ENCODE measurements at places on chromosomes 4 and X.

- DNase-seq: no peak
Observed at GRCh38 chrX:49039598-49040375, 3.4 kb downstream of the TFE3 start.

DNA sequence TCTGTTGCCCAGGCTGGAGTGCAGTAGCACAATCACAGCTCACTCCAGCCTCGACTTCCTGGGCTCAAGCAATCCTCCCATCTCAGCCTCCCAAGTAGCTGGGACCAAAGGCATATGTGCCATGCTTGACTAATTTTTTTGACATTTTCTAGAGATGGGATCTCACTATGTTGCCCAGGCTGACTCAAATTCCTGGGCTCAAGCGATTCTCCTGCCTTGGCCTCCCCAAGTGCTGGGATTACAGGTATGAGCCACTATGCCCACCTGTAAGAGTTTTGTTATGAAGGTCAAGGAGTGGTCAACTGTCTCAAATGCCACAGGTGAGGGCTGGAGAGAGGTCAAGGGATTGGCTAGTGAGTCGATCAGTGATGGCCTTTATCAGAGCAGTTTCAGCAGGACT is 32.5 kb downstream of the TMEM150C start:
- no peak for DNase-seq

DNA sequence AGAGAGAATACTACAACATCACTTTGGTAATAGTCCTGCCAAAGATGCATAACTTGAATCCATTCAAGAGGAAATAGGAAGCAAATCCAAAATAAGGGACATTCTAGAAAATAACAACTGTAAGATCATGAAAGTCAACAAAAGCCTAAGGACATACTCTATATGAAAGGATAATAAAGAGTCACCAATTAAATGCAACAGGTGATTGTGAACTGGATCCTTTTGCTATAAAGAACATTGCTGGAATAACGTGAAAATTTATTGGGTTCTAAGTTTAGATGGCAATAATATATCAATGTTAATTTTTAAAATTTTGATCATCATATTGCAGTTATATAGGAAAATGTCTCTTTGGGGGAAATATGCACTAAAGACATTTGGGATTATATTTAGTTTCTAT is 20.0 kb downstream of the BEX4 start:
- no peak for DNase-seq

- DNase-seq: peak; percentile 0
Observed at GRCh38 chr4:156378033-156378665, 424.5 kb upstream of the CTSO start.

DNA sequence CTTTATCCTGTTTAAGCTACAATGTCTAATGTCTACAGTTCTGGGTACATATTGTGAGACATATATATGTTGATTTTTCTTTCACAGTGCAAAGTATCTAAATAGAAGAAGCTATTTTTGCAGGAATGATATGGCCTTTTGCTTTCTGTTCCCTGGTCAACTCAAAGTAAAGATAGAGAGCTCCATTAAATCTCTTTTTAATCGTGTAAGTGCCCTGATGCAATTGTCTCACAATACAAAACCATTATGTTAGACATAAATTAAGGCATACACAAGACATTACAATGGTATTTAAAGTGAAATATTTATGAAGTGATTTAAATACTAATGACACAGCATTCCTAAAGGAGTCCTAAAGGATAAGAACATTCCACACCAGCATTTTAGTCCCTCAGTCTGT is 1559.7 kb upstream of the AGA start:
- DNase-seq: no peak

GRCh38 chrX:22126327-22126726 is 94.2 kb downstream of the PHEX start:
- no peak for DNase-seq

GRCh38 chr4:8200302-8200975 is 1.3 kb downstream of the SH3TC1 start:
- no peak for DNase-seq

DNA sequence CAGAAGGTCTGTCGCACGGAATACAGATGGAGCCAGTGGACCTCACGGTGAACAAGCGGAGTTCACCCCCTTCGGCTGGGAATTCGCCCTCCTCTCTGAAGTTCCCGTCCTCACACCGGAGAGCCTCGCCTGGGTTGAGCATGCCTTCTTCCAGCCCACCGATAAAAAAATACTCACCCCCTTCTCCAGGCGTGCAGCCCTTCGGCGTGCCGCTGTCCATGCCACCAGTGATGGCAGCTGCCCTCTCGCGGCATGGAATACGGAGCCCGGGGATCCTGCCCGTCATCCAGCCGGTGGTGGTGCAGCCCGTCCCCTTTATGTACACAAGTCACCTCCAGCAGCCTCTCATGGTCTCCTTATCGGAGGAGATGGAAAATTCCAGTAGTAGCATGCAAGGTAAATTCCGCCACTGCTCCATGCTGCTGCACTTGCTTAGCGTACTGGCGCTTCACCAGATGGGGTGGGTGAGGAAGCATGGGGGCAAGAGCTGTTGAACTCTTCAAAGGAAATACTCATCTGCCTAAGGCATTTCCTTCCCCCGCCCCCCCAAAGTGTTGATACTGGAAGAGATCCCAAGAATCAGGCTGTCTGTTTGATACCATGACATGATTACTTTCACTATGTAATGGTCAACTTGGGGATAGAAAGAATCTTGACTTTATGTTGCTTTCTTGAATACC is 24.8 kb downstream of the KLF3 start:
- DNase-seq: no peak

GRCh38 chrX:130756233-130756632 is 146.8 kb downstream of the ENOX2 start:
- no peak for DNase-seq

DNA sequence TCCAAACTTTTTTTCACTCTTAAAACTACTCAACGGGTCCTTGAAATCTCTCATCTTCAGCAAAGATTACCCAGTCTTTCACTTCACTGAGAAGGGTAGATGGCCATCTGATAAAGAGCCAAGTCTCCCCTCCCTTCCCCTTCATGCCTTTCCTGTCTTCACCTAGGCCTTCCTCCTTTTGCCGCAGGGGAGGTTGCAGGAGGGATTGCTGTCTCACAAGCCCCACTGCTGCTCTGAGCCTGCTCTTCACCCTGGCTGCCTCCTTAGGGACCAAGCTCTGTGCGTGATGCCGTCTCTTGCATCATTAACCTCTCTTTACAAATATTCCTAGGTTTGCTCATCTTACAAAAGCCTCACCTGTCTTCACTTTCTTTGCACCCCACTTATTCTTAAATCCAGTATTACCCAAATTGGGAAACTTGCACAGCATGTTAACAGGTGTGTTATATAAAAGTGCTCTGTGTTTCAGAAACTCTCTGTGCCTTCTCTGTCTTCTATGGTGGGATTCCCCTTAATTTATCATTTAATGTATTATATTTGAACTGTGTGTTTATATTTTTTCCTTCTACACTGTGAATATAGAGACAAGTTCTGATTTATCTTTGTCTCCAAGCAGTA is 3.8 kb downstream of the ZFX start:
- DNase-seq: no peak

GRCh38 chr4:17324386-17324830 is 187.5 kb downstream of the QDPR start:
- DNase-seq: no peak

GRCh38 chrX:132818638-132819037 is 139.8 kb downstream of the HS6ST2 start:
- no peak for DNase-seq

DNA sequence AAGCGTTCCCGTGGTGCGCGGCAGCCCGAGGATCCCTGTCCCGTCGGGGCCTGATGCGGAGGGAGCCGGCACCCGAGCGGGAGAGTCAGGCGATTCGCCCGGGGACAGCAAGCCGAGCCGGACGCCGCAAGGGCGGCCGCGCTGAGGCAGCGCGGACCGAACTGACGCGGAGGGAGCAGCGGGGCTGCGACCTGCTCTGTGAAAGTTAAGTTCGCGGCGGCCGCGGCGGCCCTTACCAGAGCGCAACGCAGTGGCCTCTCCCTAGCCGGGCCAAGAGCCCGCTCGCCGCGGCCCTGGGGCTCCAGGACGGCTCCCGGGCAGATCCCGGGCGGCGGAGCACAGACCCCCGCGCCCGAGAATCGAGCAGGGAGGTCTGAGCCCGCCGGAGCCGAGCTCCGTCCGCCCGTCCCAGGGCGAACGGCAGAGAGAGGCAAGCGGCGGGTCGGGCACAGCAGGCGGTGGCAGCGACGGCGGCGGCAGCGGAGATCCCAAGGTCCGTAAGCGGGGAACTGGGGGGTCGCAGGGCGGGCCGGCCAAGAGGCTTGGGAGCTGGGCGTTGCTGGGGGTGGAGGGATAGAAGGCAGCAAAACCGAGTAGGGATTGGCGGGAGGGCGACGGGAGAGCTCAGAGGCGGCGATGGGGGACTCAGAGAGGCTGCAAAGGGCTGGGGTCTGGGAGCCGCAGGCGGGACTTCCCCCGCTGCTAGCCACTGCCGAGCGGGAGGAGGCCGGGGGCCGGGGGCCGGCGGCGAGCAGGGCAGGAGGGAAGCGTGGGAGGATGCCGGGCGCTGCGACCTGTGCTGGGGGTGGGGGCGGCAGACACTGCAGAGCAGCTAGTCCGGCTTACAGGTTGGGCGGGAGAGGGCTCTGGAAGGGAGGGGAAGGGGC is 1.0 kb downstream of the GPR50 start:
- no peak for DNase-seq

GRCh38 chr4:88737307-88737941 is 39.8 kb upstream of the NAP1L5 start:
- DNase-seq: peak; percentile 6

- no peak for DNase-seq
Observed at GRCh38 chr4:10296730-10297129, 160.5 kb downstream of the ZNF518B start.

DNA sequence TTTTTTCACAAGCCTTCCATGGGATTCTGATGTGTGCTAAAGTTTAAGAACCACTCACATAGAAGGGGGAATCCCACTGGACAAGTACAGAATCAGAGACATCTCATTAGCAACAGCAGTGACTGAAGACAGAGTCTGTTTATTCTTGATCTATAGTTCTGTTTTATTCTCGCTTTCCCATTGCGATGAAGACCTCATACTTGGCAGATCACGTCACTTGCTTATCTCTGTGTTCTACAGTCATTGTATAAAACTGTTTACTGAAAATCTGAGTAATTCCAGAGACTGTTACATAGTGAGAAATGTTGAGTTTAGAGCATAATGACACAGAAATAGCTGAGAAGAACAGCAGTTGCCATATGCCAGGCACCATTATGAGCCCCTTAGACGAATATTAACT is 185.5 kb downstream of the PTTG2 start:
- no peak for DNase-seq

DNA sequence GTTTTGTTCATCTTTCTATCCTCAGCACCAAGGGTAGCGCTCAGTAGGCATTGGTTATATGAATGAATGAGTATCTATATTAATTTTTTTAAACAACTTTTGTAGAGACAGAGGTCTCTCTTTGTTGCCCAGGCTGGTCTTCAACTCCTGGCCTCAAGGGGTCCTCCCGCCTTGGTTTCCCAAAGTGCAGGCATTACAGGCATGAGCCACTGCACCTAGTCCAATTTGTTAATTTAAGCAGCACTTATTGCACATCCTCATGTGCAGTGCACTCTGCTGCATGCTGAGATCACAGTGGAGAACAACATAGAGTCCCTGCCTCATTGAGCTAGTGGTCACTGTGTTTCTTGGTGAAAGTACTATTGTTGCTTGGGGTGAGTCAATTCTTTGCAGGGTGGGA is 94.4 kb downstream of the NHSL2 start:
- no peak for DNase-seq

- peak; percentile 75 for DNase-seq
Observed at GRCh38 chr4:85092943-85093342, 126.5 kb upstream of the WDFY3 start.

DNA sequence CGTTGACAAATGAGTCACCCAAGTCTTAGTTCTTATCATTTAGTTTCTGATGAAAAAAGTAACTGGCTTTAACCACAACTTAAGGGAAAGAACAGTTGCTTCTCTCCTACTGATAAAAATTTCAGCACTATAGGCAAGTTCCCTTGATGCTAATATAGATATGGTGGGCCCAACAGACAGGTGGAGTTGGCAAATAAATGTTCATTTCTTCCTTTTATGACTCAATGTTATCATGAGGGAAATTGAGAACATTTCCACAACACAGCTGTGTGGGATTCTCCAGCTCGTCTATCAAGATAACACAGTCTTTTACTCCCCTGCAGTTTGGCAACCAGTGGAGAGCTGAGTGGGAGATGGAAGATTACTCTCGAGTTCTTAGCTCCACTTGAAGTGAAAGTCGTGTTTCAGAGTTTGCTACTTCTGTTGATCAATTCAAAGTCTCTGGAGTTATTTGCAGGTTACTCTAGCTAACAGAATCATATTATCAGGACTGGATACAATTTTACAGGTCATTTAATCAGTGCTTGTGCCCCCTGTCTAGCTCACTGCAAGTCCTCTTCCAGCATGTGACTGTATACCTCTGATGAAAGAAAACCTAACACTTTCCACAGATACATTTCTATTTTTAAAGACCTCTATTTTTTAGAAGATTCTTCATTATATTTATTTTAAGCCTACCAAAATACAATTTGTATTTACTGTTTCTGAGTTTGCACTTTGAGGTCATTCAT is 270.6 kb upstream of the GK2 start:
- DNase-seq: no peak

- DNase-seq: no peak
Observed at GRCh38 chr4:13514722-13515121, 29.6 kb downstream of the NKX3-2 start.

DNA sequence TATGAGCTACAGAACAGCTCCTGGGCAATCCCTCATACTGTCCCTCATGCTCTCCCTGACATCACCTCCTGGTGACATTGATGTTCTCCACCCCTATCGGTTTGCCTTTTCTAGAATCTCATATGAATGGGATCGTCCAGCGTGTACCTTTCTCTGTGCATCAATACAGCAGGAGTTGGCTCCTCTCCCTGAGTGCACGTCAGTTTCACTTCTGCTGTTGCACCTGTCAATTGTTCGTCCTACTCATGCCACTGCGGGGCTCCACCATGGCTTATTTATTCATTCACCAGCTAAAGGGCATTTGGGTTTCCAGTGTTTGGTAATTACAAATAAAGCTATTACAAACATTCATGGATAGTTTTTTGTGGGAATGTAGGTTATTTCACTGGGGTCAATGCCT is 269.1 kb upstream of the ZFP42 start:
- DNase-seq: no peak

GRCh38 chr4:140059159-140059558 is 94.8 kb downstream of the MAML3 start:
- DNase-seq: no peak

DNA sequence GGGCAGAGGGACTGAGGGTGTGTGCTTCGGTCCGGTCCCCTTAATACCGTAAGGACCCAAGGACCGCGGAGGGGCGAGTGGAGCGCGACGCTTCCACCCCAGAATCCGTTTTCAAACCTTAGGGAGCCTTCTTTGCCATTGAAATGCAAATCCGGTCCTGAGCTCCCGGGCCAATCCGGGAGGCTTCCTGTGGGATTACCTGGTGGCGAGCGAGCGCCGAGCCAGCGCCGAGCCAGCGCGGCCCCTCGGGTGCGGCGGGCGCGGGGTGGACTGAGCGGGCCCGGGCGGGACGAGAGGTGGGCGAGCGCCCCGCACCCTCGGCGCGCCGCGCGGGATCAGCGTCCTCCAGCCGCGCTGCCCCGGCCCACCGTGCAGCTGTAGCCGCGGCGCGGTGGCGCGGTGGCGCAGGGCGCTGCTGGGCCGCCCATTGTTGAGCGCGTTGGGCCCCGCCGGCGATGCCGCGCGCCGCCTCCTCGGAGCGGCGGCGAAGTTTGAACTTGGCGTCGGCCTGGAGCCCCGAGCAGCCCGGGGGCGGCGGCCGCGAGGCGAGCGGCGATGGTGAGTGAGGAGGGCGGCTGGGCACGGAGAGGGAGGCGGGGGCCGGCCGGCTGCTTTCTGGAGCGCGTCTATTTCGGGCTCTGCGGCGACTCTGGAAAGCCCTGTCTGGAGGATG is 208.7 kb downstream of the SOWAHB start:
- DNase-seq: peak; percentile 50
